ENCODE measurements at places on chromosomes 5 and 9.

DNA sequence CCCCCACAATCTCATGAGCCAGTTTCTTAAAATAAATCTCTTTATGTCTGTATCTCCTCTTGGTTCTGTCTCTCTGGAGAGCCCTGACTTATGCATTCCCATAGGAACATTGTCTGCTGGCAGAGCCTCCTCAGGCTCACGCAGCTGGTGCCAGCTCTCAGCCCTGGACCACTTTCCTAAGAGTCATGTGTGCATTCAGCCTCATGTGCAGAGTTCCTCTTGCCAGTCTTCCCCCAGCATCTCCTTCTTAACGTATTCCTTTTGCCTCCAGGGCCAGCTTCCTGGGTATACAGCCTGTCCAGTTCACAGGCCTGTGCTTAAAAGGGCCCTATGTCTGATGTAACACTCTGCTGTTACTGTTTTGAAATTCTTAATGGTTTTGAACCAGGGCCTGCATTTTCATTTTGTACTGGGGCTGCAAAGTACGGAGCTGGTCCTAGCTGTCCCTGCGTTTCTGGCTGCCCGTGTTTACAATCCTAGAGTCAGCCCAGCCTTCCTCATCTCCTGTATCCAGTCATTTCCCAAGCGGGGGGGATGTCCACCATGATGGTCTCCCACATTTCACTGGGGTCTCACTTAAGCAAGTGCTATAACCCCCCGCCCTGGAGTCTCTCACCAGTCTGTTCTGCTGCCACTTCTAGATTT is 18.1 kb downstream of the ANKRD33B start:
- DNase-seq: no peak

GRCh38 chr9:7433508-7434292 is 365.9 kb downstream of the DMAC1 start:
- DNase-seq: no peak

GRCh38 chr5:10034001-10034400 is 215.7 kb downstream of the ATPSCKMT start:
- DNase-seq: no peak

DNA sequence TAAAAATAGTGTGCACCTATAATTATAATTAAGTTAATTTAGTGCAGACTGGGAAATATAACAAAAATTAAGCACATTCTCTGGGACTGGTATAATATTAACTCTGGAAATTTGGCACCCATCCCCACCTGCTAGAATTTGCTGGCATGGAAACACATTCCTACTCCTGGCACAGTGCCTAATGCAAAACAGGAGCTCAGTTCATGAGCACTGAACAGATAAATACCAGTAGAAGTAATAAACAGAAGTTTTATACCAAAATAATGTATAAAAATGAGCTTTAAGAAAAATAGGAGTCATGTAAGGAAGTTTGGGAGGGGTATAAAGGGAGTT is 23.7 kb upstream of the NPR3 start:
- DNase-seq: no peak

DNA sequence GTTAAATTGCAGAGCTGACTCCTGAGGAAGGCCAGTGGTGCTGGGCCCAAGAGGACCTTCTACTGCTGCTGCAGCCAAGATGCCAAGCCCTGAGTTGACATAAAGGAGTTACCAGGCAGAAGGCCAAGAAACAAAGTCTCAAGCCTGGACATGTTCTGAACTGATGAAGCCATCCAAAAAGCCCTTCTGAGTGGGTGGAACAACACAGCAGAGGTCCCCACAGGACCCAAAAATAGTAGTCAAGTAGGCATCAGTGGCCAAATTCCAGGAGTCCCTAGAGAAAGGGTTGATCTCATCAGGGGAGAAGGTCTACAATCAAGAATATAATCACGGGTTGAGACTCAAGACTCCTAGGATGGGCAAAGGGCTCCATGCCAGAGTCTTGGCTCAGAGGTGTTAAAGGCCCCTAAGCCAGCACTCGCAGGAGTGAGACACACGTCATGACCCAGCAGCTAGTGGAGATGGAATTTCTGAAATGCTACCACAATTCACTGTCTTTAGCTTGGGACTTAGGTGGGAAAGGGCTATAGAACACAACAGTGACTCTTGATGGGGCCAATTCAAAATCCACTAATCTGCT is 119.7 kb downstream of the FANCC start:
- DNase-seq: no peak
